NCI-H2081 (cell line): ENCODE measurements at places on chromosomes 16 and 17.

GRCh38 chr17:83201206-83202001 is 122.0 kb downstream of the METRNL start:
- DNase-seq, result no peak

DNA sequence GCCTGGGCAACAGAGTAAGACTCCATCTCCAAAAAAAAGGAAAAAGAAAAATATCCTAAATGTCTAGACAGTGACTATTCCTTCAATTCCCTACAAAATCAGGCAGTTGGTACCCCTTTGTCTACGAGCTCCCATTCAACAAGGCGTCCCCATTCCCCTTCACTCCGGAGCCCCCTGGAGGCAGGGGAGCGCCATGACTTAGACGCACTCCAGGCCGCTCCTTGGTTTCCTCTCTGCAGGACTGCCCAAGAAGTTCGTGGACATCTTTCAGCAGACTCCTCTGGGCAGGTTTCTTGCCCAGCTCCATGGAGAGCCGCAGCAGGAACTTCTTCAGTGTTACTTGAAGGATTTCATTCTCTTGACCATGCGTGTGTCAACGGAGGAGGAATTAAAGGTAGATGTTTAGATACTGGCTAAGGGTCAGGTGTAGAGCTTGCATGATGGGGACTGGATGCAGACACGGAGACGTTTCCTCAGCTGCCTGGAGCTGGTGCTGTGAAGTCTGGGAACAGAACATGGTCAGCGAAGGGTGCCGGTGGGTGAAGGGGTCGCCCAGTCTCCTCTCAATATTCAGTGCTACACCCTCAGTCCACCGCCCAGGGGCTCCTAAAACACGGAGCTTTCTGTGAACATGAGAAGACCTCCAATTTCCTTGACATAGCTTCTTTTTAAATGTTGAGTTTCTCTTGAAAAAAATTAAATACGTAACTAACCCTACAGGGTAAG is 53.3 kb upstream of the ENDOV start:
- DNase-seq, result no peak

GRCh38 chr17:21376081-21376758 is at the start of gene KCNJ12:
Gene KCNJ12, plus strand, starts transcription at chr17:21376357. Its CDS starts 38,986 bp downstream, at chr17:21415343.
- DNase-seq, result no peak

DNA sequence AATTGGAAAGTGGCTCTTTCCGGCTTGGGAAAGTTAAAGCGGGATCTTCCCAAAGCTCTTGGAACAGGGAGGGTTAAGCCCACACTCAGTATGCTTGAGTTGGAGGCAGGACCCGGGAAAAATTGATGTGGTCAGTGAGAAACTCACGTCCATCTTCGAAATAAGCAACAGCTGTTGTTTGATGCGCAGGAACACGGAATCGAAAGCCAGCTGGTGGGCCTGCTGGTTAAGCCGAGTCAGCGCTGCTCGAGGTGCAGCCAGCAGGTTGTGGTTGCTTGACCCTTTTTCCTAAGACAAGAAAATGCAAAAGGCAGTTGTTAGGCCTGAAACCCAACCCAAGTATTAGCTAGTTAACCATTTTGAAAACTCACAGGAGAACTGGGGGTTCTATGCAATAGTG is 49.4 kb downstream of the COG7 start:
- DNase-seq, result no peak

- no peak for DNase-seq
Observed at GRCh38 chr17:51189628-51190027, 23.4 kb downstream of the NME2 start.

DNA sequence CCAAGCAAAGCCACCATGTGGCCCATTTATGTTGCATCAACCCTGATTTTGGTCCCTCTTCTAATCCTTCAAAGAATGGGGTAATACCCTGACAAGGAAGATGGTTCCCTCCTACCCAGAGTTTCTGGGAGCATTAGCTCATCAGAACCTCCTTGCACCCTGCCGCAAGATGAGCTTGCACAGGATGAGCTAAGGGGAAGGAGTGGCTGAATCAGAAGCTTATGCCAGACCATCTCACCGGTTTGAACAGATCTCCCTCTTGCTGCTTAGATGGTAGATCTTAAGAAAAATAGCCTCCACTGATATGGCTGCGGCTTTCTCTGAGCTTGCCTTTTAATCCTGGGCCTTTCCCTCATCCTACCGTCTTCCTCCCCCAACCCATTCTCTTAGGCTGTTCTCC is 175.1 kb downstream of the SOX9 start:
- no peak for DNase-seq

GRCh38 chr16:21643785-21644184 is 8.6 kb downstream of the IGSF6 start:
- no peak for DNase-seq

- no peak for DNase-seq
Observed at GRCh38 chr16:49583911-49584310, 210.3 kb downstream of the C16orf78 start.

- DNase-seq, result no peak
Observed at GRCh38 chr17:58527949-58528348, 13.5 kb upstream of the MTMR4 start.

- DNase-seq, result no peak
Observed at GRCh38 chr16:76634847-76635697, 357.9 kb downstream of the CNTNAP4 start.

GRCh38 chr17:67993153-67993997 is 2.9 kb downstream of the C17orf58 start:
- DNase-seq, result peak; percentile 94

- peak; percentile 25 for DNase-seq
Observed at GRCh38 chr17:40371261-40371929, 6.9 kb upstream of the GJD3 start.

DNA sequence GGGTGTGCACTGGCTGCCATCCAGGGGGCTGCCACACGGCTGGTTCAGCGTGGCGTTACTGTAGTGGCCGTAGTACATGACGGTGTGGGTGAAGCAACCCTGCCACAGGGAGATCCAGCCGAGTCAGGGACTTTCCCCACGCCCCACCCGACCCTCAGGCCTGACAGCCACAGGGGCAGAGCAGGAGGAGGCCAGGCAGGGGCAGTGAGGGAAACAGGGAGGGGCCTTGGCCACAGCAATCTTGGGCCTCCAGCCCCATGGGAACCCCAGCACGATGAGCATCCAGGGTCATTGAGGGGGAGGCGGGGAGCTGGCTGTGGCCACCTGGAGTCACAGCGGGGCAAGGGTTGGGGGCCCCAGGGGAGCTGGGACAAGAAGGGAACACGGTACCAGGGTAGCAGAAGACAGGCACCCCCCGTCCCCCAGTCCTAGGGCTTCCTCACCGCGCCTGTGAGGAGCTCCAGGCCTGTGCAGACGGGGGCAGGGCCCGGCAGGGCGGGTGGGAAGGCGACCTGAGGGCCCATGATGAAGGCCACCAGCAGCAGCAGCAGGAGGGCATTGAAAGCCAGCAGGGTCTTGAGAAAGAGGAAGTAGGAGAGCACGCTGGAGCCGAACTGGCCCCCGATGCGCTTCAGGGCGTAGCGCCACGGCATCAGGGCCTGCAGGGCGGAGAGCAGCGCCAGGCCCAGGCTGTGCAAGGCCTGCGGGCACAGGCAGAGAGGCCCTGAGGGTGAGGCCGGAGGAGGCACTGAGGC is 4.3 kb downstream of the TMC6 start:
- no peak for DNase-seq

DNA sequence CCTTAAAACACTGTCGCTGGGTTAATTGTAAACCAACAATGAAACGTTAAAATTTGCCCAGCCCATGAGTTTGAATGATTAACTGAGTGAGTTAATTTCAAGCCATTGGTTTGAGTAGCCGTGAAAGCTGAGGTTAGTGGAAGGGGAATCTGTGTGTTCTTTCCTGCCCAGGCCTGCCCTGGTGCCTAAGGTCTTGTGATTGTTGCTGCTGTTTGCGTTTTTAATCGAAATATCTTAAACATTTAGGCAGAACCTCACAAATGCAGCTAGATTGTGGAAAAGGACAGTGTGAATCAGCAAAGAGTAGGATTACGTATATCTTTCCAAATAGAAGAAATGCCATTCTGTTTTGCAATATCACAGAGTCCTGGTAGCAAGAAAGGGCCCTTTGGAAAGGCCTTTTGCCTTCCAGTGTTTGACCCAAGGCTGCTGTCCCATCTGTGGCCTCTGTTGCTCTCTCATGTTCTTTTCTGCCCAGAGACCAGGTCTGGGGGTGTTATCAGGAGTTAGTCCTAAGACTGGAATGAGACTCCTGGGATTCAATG is 113.8 kb downstream of the MSI2 start:
- no peak for DNase-seq

- DNase-seq, result no peak
Observed at GRCh38 chr17:56457501-56457900, 136.0 kb upstream of the NOG start.

DNA sequence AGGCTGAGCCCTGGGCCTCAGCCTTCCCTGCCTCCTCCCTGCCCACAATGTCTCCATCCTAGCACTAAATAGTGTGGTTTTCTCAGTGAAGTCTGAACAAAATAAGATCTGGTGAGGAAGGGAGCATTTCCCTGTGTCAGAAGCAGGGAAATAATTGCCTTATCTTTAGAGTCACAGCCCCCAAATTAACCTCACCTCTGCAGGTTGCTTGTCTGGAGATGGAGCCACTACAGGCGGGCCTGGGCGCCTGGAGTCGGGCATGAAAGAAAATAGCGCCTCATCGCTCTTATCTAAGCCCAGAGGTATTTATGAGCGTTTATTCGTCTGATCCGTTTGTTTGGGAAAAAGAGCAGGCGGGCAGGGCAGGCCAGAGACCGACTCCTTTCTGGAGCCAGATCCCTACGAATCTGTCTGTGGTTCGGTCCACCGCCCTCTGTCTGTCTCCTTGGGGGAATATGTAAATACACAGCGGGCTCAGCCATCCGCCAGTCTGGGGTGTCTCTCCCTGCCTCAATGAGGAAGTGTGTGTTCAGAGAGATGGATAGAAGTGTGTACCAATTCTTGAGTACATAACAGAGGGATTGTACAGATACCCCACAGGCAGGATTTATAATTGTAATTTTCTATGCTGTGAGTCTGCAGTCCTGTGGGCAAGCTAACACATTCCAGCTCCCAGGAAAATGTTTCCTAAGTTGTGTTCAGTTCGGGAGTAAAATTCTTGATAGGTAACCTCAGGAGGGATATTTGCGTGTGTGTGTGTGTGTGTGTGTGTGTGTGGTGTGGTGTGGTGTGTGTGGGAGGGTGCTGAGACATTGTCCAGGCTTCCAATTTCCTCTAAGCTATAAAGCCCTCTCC is 4.3 kb downstream of the HOXB6 start:
- no peak for DNase-seq

DNA sequence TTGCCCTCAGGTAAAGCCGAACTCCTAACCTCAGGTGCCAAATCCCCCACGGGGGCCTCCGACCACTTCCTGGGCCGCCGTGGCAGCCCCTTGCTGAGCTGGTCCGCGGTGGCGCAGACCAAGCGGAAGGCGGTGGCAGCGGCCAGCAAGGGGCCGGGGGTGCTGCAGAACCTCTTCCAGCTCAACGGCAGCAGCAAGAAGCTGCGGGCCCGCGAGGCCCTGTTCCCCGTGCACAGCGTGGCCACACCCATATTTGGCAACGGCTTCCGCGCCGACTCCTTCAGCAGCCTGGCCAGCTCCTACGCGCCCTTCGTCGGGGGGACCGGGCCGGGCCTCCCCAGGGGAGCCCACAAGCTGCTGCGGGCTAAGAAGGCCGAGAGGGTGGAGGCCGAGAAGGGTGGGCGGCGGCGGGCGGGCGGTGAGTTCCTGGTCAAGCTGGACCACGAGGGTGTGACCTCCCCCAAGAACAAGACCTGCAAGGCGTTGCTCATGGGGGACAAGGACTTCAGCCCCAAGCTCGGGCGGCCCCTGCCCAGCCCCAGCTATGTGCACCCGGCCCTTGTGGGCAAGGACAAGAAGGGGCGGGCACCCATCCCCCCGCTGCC is 51.6 kb downstream of the ACTG1 start:
- DNase-seq, result peak; percentile 42

DNA sequence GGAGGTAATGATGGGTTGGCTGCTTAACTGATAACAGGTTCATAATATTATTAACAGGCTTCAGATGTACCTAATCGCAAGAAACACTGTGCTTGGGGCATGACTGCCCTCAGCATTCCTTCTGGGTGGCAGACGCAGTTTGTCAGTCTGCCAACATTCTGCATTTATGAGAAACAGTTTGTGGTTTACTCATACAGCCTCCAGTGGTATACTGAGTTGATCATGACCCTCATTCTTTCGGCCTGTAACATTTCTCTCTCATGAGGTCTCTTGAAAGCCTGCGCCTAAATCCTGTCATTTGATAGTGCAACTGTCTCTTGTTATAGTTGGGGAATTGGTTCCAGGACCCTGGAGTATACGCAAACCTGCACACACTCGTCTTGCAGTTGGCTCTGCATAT is 4.9 kb upstream of the RUSF1 start:
- DNase-seq, result no peak

GRCh38 chr17:43021741-43022512 is at the start of gene VAT1:
Gene VAT1, minus strand, starts transcription at chr17:43022385. Its CDS starts 63 bp downstream, at chr17:43022322.
- peak; percentile 74 for DNase-seq

DNA sequence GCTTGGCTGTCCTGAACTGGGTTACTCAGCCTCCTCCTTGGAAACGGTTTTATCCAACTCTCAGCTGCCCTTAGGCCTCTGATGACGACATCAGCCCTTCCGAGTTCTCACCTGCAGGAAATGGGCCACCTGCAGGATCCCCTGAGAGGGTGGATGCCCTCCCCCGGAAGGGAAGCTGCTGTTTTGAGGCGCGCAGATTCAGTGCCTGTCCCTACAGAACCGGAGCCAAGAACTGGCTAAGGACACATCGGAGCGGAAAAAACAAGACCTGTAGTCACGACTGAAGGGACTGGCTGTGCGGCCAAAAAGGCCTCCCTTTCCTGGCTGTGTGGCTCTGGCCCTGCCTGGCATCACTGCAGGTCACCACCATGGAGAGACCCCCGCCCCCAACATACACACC is 11.7 kb upstream of the C16orf95 start:
- peak; percentile 9 for DNase-seq

DNA sequence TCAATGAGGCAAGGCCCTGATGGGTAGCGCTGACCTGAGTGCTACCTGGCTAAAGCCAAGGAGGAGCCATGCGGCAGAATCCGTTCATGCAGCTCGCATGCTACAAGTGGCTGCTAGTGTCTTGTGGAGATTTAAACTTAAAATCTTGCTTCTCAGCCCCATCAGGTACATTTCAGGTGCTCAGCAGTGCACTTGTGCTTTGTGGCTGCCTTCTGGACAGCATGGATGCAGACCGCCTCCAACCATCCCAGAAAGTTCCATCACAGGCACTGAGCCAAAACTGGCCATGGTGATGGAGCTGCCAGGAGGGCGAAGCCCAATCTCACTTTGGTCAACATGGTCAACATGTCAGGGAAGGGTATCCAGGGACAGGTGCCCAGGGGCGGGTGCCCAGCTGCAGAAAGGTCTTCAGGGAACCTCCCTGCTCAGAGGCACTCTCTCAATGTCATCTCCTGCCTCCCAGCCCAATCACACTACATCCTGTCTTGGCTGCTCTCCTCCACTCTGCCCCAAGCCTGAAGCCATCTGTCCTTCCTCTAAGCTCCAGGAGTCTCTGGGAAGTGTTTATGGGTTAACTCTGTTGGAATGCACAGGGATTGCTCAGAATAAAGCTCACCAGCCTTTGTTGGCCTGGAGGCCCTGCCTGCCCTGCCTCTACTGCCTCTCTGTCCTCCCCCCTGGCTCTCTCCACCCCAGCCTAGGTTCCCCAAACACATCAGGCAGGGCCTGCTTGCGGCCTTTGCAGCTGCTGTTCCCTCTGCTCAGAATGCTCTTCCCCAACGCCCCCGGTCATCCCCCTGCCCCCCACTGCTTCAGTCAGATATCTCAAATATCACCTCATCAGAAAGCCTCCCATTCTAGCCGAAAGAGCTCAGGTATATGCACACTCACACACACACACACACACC is 18.3 kb upstream of the TNFRSF13B start:
- no peak for DNase-seq
